ENCODE measurements at places on chromosomes 5 and 9.

- DNase-seq = no peak
These were observed 30.6 kb downstream of the C9orf85 start for GRCh38 chr9:71941998-71942567.

DNA sequence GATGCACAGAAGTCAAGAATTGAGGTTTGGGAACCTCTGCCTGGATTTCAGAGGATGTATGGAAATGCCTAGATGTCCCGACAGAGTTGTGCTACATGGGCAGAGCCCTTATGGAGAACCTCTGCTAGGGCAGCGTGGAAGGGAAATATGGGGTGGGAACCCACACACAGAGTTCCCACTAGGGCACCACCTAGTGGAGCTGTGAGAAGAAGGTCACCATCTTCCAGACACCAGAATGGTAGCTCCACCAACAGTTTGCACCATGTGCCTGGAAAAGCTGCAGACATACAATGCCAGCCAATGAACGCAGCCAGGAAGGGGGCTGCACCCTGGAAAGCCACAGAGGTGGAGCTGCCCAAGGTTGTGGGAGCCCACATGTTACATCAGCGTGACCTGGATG lies 104.5 kb downstream of the STK32A start:
- DNase-seq = no peak

GRCh38 chr9:89999534-90000370 lies 394.9 kb downstream of the GADD45G start:
- no peak for DNase-seq

- no peak for DNase-seq
These were observed 21.5 kb downstream of the C9orf57 start for GRCh38 chr9:72038890-72039410.

GRCh38 chr9:95110921-95111525 lies 206.5 kb downstream of the FANCC start:
- no peak for DNase-seq

GRCh38 chr9:136092353-136092650 lies 2.8 kb downstream of the NACC2 start:
- no peak for DNase-seq

GRCh38 chr5:102294886-102295395 lies 1.1 kb downstream of the SLCO4C1 start:
- no peak for DNase-seq

- no peak for DNase-seq
These were observed 1.1 kb downstream of the EPB41L4B start for GRCh38 chr9:109319626-109320241.

DNA sequence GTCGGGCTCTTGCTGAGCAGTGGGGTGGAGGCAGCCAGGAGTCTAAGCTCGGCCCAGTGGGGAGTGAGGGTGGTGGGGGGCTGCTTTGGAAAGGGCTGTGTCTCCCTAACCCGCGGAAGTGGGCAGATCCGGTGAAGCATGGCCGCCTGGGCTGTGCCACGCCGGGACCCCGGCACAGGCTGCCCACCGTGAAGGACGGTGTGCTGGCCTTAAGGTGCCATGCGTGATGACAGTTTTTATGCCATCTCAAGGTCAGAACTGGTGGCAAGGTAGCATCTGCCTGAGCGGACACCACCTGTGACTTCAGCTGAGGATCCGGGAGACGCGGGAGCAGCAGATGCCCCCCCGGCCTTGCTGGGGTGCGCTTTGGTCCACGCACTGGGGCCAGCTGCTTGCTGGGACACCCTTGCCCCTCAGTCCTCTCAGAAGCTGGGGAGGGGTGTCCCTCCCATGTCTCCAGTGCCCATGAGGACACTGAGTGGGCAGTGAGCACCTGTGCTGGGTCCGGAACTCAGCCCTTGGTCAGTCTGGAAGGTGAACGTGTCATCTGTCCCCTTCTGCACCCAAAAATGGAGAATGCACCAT lies 53.9 kb downstream of the AHRR start:
- DNase-seq = peak; percentile 91

GRCh38 chr9:126372716-126373115 lies 46.1 kb downstream of the MVB12B start:
- no peak for DNase-seq

GRCh38 chr5:103094737-103095136 lies 25.2 kb downstream of the GIN1 start:
- no peak for DNase-seq

DNA sequence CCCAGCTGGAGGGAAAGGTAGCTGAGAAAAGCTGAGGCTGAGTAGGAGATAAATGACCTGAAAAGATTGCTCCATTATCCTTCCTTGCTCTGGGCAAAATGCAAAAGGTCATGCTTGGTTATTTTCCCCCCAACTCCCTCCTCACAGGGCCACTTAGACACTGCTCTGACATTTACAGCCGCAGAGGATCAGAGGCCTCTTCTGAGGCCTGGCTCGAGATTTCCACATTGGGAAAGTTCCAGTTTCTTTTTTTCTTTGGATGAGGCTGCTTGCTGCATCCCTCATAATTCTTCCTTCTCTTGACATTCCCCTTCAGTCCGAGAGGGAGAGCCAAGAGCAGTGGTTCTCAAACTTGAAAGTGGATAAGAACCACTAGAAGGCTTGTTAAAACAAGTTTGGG lies 60.1 kb upstream of the HSPA9 start:
- no peak for DNase-seq

DNA sequence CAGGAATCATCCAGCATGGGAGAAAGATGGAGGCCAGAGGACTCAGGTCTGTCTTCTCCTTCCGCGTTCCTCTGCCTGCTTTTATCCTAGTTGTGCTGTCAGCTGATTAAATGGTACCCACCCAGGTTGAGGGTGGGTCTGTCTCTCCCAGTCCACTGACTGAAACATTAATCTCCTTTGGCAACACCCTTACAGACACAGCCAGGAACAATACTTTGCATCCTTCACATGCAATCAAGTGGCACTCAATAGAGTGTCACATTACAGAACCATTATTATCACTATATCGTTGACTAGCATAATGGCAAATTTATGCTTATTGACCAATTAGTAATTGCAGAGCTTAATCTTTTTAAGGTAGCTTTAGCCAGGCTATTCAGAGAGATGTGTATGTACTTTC lies 64.8 kb downstream of the UNC13B start:
- DNase-seq = no peak

- DNase-seq = no peak
These were observed 43.0 kb downstream of the MARCHF3 start for GRCh38 chr5:126987271-126987899.

- no peak for DNase-seq
These were observed 158.9 kb downstream of the AUH start for GRCh38 chr9:91202736-91203283.

GRCh38 chr9:127300886-127301447 lies 36.4 kb downstream of the GARNL3 start:
- no peak for DNase-seq

DNA sequence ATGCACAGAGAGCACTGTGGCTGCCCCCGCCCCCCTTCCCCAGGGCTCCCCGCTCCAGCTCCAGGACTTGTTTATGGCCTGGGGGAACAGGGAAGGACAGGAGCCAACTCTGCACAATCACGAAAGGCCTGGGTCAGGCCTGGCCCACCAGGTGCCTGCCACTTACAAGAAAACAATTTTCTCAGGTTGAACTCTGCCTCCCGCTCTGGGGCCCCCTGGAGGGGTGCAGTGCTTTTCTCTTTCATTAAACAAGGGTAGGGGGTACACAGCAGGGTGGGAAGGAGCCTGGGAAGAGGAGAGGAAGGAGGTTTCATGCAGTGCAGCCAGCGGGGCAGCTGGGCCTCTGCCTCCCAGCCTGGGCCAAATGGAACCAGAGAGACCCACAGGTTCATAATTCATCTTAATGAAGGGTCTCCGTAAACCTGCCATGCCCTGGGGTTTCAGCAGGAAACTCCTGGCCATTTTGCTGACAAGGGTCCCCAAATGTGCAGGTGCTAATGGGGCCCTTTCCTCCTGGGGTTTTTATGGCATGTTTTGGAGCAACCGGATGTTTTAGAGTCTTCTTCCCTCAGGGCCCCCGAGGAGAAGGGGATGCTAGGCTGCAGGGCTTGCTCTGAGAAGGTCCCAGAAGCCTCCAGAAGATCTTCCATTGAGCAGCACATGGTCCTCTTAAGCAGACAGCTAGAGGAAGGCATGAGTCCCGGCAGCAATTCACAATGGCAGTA lies 219.8 kb downstream of the SLIT3 start:
- DNase-seq = no peak

GRCh38 chr5:128358826-128359225 lies 179.2 kb downstream of the FBN2 start:
- no peak for DNase-seq
